ENCODE measurements at places on chromosomes 13 and 19. TPM values are rescaled to one million over a fixed set of nuclear protein-coding genes. Genes with fewer than 3 reads are reported as not detected.

The CACNA1A gene
- 83.9 TPM for total RNA-seq

The CPAMD8 gene
- total RNA-seq = 8.1 TPM

The CCDC169 gene
- total RNA-seq = 4.7 TPM

The MATK gene
- 19.7 TPM for total RNA-seq

The ZNF382 gene
- total RNA-seq = 202 TPM

The TRIP10 gene
- 2.5 TPM for total RNA-seq

The ZNF541 gene
- total RNA-seq = under 0.01 TPM

The APOC4 gene
- not detected for total RNA-seq

The CGB1 gene
- total RNA-seq = not detected

The FAM83E gene
- total RNA-seq = not detected

The ZNF524 gene
- 4.7 TPM for total RNA-seq

The GCDH gene
- total RNA-seq = 25.7 TPM

The PCDH9 gene
- 126 TPM for total RNA-seq

The CFD gene
- total RNA-seq = 0.31 TPM

The PLPP2 gene
- total RNA-seq = 0.63 TPM

The IRS2 gene
- 14.4 TPM for total RNA-seq

The SOX1 gene
- 15.7 TPM for total RNA-seq

Data from parietal lobe (tissue), 2 donors.